ENCODE measurements at places on chromosomes 16 and 17. TPM values are rescaled to one million over a fixed set of nuclear protein-coding genes. Genes with fewer than 3 reads are reported as not detected.

The SKAP1 gene
- total RNA-seq, result 84.4 TPM

The SSTR5 gene
- total RNA-seq, result not detected

The EVPLL gene
- not detected for total RNA-seq

The TPSB2 gene
- total RNA-seq, result not detected

The NPIPB4 gene
- total RNA-seq, result 239 TPM

The NOG gene
- not detected for total RNA-seq

The TNP2 gene
- total RNA-seq, result not detected

The ABCC3 gene
- not detected for total RNA-seq

The KRTAP2-1 gene
- total RNA-seq, result not detected

The ZNF232 gene
- 12.6 TPM for total RNA-seq

The BAIAP3 gene
- 1.8 TPM for total RNA-seq

The CACNG3 gene
- not detected for total RNA-seq

The LPO gene
- total RNA-seq, result not detected
